ENCODE measurements at places on chromosomes 16 and 17. TPM values are rescaled to one million over a fixed set of nuclear protein-coding genes. Genes with fewer than 3 reads are reported as not detected.

GRCh38 chr16:30490210-30490609 is 17.7 kb downstream of the ITGAL start:
- H3K4me3 ChIP-seq, result no peak overlapping the region
- H3K4me1 ChIP-seq, result peaks cover 13% of the 10 kb centered on the region
- peaks cover 4% of the 10 kb centered on the region for H3K27me3 ChIP-seq

DNA sequence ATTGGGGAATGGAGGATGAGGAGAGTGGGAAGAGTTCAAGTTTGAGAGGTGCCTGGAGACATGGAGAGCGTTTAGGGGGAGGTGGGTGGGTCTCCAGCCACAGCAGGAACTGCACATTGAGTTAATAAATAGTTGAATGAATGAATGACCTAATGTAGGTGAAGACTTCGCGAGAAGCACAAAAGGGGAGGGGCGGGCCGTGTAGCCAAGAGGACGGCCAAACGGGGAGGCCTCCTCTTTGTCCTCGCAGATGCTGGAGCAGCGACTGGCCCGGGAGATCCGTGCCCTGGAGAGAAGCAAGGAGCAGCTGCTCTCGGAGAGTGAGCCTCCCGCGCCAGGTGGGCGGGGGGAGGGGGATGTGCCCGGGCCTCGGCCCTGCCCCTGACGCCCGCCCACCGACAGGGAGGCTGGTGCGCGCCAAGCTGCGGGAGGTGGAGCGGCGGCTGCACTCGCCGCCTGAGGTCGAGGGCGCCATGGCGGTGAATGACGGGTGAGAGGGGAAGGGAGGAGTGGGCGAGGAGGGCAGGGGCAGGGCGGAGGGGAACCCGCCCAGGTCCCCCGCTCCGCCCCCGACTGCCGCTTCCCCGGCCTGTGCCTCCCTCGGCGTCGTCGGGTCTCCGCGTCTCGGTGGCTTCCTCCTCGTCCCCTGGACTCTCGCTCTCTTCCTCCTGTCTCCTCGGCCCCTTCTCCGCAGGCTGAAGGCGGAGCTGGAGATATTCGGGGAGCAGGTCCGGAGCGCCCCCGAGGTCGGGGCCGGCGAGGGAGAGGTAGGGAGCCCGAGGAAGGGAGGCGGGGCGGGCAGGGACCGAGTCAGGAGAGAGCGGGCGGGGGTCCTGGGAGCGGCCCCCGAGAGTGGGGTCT is 12.9 kb downstream of the SYCE1L start:
- H3K27me3 ChIP-seq, result no peaks in the 10 kb centered on the region
- no peaks in the 10 kb centered on the region for H3K36me3 ChIP-seq
- DNase-seq, result no peak
- no peak overlapping the region for H3K27ac ChIP-seq
- peaks cover 14% of the 10 kb centered on the region for H3K4me1 ChIP-seq
- peak overlapping the region; percentile 75 for H3K4me3 ChIP-seq

DNA sequence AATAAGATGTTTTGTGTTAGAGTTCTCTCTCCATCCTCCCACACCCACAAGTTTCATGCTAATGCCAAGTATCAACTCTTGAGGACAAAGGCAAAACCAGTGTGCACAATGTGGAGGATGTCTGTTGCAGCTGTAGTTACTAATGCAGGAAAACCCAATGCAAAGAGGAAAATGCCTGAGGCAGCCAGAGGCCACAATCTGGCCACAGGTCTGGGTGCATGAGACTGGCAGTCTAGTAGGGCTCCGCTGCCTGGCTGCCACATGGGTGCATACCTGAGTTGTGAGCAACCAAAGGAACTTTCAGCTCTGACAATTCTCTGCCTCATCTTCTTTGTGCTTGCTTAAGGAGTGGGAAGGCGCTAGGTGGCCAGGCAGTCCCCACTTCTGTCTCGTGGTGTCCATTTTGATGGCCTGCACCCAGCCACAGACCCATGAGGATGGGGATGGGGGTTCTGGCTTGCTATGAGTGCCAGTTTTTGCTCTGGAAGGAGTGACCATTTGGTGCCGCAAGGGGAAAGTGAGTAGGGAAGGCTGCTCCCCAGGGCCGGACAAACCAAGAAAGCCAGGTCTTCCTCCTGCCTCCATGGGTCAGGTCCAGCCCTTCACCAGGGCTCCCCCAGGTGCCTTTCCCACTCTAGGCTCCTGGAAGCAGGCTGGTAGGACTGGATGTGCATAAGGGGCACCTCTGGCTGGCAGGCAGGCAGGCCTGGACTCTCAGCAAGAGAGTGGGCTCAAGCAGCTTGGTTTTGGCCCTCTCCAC is 4.2 kb upstream of the GFOD2 start:
- H3K27ac ChIP-seq, result no peak overlapping the region
- DNase-seq, result no peak
- peaks cover 13% of the 10 kb centered on the region for H3K36me3 ChIP-seq
- no peak overlapping the region for H3K4me3 ChIP-seq
- peaks cover 20% of the 10 kb centered on the region for H3K4me1 ChIP-seq

GRCh38 chr17:67769231-67769630 is 51.5 kb downstream of the NOL11 start:
- no peak for DNase-seq
- H3K4me1 ChIP-seq, result no peaks in the 10 kb centered on the region
- H3K27ac ChIP-seq, result no peak overlapping the region
- no peak overlapping the region for H3K4me3 ChIP-seq
- peaks cover 3% of the 10 kb centered on the region for H3K27me3 ChIP-seq

CCR7 gene
- 0.21 TPM for total RNA-seq

DNA sequence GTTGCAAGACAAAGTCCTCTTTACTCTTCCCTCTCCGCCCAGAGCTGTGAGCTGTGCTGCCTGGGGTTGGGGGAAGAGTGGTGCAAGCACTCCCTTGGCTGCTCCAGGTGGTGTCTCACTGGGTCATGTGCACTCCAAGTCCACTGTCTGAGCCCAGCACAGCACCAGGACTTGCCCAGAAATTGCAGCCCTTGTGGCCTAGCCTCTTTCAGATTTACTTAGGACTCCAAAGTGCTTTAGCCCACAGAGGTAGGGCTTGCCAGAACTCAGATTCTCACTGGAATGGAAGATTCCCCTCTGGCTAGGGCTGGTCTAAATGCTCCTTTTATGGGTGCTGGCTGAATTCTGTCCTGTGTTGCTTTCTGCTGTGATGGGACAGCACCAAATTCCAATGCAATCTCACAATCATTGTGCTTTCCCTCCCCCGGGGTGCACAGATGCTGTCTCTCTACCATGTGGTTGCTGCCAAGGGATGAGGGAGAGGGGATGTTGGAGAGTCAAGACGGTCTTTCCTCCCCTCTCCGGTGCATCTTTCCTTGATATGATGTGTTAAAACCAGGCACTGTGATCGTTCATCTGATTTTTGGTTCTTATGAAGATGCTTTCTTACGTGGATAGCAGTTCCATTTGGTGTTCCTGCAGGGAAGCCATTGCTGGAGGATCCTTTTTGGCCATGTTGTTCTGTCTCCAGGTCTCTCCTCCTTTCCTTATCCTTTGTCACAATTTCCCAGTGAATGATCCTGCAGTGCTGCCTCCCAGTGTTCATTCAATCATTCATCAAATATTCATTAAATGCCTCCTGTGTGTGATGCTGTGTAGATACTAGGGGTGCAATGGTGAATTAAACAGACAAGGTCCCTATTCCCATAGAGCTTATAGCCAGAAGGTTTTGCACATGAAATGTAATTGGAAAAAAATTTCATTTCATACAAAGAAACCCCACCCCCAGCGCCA is 216.3 kb downstream of the SPECC1 start:
- H3K36me3 ChIP-seq, result no peaks in the 10 kb centered on the region
- no peak overlapping the region for H3K4me3 ChIP-seq
- DNase-seq, result no peak
- peaks cover 5% of the 10 kb centered on the region for H3K4me1 ChIP-seq

HOXB8 gene
- total RNA-seq, result not detected

CALB2 gene
- not detected for total RNA-seq

GEMIN4 gene
- 17.0 TPM for total RNA-seq

DNA sequence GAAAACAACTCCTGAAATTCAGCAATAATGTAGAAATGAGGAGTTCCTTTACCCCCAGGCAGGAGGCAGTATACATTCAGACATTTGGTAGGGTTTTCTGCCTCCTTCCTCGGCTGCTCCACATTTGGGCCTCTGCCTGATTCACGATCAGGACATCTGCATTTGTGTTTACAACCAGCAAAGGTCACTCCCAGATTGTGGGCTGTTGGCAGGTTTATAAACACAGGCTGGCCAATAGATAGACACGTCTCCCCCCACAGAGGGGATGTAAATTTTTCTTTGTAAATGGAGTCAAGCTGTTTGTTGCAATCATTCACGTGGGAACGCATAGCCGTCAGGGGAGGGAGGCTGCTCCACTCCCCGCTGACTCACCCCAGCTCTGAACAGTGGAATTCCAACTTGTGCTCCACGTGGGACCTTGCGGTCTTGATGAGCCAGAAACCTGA is 252.1 kb upstream of the N4BP1 start:
- no peaks in the 10 kb centered on the region for H3K36me3 ChIP-seq
- no peak overlapping the region for H3K4me3 ChIP-seq
- H3K4me1 ChIP-seq, result no peaks in the 10 kb centered on the region
- no peaks in the 10 kb centered on the region for H3K27me3 ChIP-seq

DNA sequence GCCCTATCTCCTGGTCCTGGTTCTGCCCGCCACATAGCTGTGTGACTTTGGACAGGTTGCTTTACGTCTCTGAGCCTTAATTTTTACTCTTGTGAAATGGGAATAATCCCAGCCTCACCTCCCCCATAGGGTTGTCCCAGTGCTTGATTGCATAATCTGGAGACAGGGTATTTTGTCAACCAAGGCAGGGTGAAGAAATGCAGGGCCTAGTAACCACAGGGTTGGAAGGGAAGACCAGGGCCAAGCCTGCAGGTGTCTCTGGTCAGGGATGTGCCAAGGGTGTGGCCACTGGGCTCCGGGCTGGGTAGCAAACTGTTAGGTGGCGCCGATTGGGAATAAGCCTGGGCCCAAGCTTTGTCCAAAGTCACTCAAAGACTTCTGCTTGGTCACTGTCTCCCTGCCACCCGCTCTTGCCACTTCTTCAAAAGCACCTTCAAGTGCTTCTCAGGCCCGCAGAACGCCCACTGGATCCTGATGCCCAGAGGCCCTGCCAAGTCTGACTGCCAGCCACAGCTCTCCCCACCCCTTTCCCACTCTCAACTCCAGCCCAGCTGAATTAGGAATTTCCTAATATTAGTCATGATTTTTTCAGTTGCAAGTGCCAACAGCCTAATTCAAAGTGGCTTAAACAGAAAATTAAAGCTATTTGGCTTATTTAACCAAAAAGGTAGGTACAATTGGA is 20.6 kb upstream of the COL1A1 start:
- H3K27ac ChIP-seq, result peak overlapping the region; percentile 96
- peak overlapping the region; percentile 19 for H3K4me3 ChIP-seq
- DNase-seq, result peak; percentile 87
- no peaks in the 10 kb centered on the region for H3K36me3 ChIP-seq
- H3K4me1 ChIP-seq, result peaks cover 69% of the 10 kb centered on the region

GRCh38 chr16:29641561-29641960 is 21.5 kb upstream of the SPN start:
- H3K27ac ChIP-seq, result no peak overlapping the region
- peaks cover 2% of the 10 kb centered on the region for H3K27me3 ChIP-seq
- DNase-seq, result no peak
- peaks cover 1% of the 10 kb centered on the region for H3K4me1 ChIP-seq

DNA sequence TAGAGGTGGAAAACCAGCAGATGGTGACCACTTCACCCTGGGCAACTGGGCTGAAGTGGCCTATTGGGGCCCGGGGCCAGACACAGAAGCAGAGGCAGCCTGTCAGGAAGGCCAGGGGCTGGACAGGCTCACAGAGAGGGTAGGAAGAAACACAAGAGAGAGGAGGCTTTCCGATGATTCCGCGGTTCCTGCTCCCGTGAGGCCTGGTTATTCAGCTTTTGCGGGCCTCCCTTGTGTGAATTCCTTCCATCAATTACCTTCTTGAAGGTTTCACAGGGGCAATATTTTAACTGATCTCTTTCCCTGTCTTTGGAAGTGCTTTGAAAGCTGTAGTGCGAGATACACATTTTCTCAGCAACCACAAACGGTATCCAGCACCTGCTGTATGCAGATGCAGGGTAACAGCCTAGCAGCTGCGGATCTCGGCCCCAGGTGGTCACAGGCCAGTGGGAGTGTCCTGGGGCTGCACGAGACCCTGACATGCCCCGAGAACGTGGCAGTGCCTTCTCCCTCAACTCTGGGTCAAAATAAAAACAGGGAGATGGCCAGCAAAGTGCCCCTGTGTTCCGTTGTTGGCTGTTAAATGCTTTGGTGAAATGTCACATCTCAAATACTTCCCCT is 11.6 kb upstream of the CMIP start:
- no peak overlapping the region for H3K4me3 ChIP-seq
- DNase-seq, result no peak
- H3K27ac ChIP-seq, result no peak overlapping the region
